Naive thymus-derived CD8-positive, alpha-beta T cell (primary cell): ENCODE measurements at places on chromosomes 1 and 21. TPM values are rescaled to one million over a fixed set of nuclear protein-coding genes. Genes with fewer than 3 reads are reported as not detected.
A peak's percentile ranks its signal among the peaks of the same experiment; 100 is the strongest.

FMN2 gene
- total RNA-seq: not detected

HAX1 gene
- 118 TPM for total RNA-seq

DNA sequence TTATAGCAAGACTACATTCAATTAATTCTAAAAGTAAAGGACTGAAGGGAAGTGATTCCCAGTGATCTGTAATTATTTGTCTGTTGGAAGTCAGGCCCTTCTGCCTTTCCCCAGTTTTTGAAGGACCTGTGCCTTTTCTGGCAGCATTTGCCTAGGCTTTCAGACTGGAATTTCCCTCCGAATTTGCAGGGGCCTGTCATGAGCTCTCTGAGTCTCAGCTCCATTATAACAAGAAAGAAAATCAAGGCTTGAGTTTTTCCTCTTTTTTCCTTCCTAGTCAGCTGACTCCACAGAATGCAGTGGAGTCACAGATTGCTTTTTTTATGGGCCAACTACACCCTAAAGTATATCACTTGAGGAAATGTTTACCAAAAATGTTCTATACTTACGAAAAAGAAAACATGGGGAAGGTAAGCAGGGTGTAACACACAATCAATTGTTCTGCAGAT is 1.1 kb downstream of the NR5A2 start:
- H3K27ac ChIP-seq: no peak overlapping the region
- H3K27me3 ChIP-seq: peaks cover 34% of the 10 kb centered on the region
- peaks cover 13% of the 10 kb centered on the region for H3K4me1 ChIP-seq
- no peaks in the 10 kb centered on the region for H3K36me3 ChIP-seq
- DNase-seq: no peak

TFF1 gene
- total RNA-seq: not detected

- peaks cover 5% of the 10 kb centered on the region for H3K4me1 ChIP-seq
- peaks cover 5% of the 10 kb centered on the region for H3K27me3 ChIP-seq
- H3K4me3 ChIP-seq: no peak overlapping the region
- peak overlapping the region; percentile 61 for H3K27ac ChIP-seq
Observed at GRCh38 chr1:235090406-235091069, 38.1 kb downstream of the TOMM20 start.

GRCh38 chr1:183080406-183080805 is 57.2 kb downstream of the LAMC1 start:
- H3K27me3 ChIP-seq: peaks cover 15% of the 10 kb centered on the region
- DNase-seq: no peak
- H3K27ac ChIP-seq: no peak overlapping the region
- H3K4me3 ChIP-seq: no peak overlapping the region
- H3K36me3 ChIP-seq: no peaks in the 10 kb centered on the region
- peaks cover 2% of the 10 kb centered on the region for H3K4me1 ChIP-seq
